ENCODE measurements at places on chromosomes 1 and 21.

DNA sequence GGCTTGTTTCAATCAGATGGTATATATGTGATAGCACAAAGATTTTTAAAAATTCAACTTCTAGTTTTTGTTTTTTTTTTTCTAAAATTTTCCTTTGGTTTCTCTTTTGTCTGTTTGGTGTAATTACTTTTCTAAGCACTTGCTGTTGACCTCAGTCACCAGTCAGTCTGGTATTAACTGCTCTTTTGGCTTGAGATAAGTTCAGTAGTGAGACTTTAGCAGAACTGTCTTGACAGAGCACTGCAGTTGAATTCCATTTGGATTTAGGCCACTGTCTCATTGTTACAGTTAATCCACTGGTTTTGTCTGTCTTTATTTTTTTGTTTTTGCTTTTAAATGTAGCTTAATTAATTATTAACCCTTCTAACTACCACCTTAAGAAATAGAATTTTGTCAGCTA, 36.2 kb downstream of the OSBPL9 start:
- no peak for DNase-seq

GRCh38 chr21:18163956-18164355, 80.7 kb upstream of the CHODL start:
- DNase-seq, result no peak

DNA sequence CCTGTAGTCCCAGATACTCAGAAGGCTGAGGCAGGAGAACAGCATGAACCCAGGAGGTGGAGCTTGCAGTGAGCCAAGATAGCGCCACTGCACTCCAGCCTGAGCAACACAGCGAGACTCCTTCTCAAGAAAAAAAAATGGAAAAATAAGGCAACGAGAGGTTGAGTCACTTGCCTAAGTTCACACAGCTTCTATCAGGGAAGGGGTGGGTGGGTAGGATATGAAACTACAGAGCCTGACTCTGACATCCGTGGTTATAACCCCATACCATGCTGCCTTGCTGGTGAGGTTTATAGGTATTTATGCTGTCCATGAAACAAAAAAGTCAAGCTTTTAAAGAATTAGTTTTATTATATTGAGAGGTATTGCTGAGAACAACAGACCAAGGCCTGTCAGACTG, 61.5 kb upstream of the RAB4A start:
- DNase-seq, result no peak

- no peak for DNase-seq
These were observed 49.6 kb downstream of the MTR start for GRCh38 chr1:236844499-236845271.

DNA sequence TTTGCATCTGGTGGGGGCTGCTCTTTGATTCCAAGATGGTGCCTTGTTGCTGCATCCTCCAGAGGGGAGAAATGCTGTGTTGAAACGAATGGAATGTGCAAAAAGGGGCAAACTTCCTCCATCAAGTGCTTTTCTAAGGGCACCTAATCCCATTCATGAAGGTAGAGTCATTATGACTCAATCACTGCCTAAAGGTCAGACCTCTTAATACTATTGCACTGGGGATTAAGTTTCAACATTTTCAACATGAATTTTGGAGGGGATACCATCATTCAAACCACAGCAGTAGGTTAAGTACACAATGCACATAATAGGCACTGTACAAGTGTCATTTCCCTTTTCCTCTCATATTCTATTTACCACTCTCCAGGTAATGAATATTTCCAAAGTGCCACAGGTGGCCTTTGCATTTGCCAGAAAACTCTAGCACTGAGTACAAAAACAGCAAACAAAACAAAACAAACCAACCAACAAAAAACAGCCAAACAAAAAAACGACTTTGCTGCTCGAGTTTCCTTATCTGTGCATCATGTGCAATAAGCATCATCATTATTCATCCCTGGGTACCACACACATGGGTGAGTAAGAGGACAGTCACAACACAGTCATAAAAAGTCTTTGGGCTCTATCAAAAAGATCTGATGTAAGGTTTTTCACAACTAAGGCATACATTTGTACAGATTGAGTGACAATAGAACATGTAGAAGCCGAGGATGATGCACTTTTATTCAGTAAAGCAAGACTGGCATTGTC, 42.5 kb downstream of the IFI44 start:
- DNase-seq, result no peak

GRCh38 chr1:112594208-112594876, 24.6 kb downstream of the ST7L start:
- peak; percentile 34 for DNase-seq

DNA sequence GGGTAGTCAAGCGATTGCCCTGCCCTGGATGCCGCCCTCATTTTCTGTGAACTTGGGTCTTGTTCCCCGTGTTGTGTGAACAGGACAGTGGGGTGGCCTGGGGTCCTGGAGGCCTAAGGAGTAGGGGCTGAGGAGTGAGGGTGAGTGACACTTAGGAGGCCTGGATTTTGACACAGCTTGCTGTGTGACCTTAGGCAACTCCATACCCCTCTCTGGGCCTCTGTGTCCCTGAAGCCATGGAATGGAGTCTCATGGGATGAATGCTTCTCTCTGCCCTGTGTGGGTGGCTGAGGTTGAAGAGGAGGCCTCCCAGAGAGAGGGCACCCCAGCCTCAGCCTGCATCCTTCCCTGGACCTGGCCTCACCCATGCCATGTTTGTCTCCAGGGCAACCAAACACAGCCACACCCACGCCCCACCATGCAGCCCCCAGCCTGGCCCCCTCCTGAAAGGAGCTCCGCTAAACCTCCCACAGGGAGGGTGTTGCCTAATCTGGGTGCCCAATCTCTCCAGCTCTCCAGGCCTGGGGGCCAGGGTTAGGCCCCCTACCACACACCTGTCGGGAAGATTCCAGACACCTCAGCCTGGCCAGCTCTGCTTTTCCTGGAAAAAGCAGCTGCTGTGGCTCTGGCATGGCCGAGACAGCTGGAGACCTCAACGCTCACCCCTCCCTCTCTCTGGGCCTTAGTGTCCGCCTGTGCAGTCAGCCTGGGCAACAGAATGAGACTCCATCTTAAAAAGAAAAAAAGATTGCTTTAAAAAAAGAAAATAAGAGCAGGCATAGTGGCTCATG, 9.9 kb downstream of the MYOM3 start:
- DNase-seq, result no peak

- no peak for DNase-seq
These were observed 485.6 kb upstream of the ZRANB2 start for GRCh38 chr1:71566413-71566812.

GRCh38 chr1:41726899-41727748, 191.6 kb downstream of the HIVEP3 start:
- peak; percentile 2 for DNase-seq

DNA sequence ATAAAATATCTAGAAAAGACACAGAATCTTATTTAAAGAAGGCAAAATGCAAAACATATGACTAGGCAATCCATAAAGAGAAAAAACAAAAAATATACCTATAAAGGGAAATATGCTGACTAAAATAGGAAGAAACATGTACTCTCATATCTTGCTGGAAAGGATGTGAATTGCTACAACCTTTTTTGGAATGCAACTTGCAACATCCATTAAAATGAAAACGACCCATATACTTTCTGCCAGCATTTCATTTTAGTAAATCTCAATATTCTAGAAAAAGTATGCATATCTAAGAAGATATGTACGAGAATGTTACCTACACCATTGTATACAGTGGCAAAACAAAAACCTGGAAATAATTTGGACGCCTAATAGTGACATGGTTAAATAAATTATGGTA, 56.6 kb downstream of the EDEM3 start:
- no peak for DNase-seq

Measured in HT-29 (cell line).